ENCODE measurements at places on chromosomes 2 and 18.

DNA sequence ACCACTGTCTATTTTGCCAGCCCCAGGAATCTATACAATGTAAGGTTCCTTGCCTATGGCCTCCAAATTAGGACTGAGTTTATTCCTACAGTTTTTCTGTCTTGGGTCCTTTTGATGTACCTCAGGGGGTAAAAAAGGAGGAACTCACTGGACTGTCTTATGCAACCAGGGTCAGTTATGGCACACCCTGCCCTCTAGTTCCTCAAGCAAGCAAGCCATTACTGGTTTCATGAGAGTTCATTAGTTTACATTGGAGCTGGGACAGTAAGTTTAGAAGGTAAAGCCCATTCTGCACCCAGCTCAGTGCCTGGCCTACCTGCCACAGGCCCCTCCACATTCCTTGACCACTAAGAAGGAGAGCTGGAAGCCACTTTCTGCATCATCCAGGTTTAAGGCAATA, 68.7 kb upstream of the WIPF1 start:
- DNase-seq = no peak

DNA sequence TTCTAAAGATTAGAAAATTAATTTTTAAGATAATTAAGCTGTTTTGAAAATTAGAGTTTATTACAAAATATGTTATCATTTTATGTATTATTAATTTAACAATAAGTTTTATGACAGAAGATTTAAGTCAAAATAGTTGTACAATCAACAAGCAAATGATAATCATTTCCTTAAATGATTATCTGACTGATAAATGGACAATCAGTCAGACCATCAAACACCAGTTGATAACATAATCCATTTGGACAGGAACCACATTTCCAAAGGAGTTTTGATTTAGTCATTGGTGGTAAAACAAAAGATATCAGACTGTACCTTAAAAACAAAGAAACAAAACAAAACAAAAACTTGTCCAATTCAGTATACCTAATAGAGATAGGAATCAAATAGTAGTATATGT, 1.9 kb downstream of the TFPI start:
- no peak for DNase-seq

DNA sequence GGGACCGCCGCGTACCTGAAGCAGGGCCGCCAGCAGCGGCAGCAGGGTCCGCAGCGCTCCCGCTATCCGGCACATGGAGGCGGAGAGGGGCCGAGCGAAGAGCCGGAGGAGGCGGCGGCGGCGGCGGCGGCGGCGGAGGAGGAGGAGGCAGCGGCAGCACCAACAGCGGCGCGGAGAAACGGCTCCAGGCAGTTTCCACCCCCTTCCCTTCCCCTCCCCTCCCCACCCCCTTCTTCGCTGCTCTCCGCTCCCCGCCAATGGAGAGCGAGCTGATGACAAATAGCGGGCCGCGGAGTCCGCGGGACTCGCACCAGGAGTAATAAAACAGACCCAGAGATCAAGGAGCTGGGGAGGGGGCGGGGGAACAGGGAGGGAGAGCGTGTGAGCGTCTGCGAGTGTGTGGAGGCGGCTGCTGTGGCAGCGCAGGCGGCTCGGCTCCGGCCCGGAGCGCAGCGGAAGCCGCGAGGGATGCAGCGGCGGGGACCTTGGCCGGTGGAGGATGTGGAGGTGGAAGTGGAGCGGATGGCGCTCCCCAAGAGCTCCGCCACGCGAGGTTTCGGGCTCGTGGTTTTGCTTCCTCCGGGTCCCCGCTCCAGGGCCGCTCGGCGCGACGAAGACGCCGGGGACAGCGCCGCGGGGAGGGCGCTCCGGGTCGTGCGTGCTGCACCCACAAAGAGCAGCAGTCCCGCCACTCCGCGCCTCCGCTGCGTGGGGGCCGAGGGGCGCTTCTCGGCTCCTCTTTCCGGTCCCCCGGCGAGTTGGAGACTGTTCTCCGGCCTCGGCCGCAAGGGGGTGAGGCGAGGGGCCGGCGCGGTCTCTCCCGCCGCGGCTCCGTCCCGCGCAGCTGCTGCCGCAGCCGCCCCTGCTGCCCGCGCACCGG, at the start of gene CDH2:
TSS of gene CDH2 (minus strand) at position 183 of the 880 bp plus-strand sequence. CDS start at position 75, 108 bp downstream.
- DNase-seq = peak; percentile 6

- no peak for DNase-seq
Measured at GRCh38 chr18:58992301-58993231, 127.9 kb downstream of the ZNF532 start.

DNA sequence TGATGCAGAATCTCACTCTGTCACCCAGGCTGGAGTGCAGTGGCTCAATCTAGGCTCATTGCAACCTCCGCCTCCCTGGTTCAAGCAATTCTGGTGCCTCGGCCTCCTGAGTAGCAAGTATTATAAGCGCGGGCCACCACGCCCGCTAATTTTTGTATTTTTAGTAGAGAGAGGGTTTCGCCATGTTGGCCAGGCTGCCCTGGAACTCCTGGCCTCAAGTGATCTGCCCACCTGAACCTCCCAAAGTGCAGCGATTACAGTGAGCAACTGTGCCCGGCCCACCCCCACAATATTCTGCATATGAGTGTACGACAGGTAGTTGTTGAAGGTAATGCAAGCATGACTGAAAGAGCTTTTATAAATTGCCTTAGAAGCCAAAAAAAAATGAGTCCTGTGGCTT, 1.2 kb downstream of the WDR75 start:
- no peak for DNase-seq

- DNase-seq = no peak
Measured at GRCh38 chr2:122391726-122392125, 636.3 kb downstream of the TSN start.

GRCh38 chr2:182636699-182637098, 79.4 kb upstream of the DNAJC10 start:
- no peak for DNase-seq

GRCh38 chr2:96072746-96073145, 38.0 kb upstream of the GPAT2 start:
- DNase-seq = no peak

DNA sequence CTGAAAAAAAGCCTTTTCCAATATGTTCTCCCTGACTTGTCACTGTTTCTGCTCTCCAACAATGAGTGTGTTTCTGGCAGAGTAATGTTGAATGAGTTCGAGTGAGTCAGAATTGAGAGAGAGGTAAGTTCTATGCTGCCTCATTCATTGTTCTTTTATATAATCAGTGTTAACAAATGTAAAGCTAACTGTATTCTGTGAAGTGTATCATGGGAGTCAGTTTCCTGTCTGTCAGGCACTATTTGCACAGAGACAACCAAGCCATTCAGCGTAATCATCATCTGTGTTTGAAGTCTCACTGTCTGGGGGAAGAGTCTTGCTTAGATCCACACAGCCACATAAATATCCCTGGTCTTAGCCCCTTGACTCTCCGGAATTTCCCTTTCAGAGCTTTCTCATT, 22.0 kb upstream of the UPP2 start:
- DNase-seq = no peak

GRCh38 chr18:28711096-28711495, 534.2 kb upstream of the CDH2 start:
- DNase-seq = no peak

DNA sequence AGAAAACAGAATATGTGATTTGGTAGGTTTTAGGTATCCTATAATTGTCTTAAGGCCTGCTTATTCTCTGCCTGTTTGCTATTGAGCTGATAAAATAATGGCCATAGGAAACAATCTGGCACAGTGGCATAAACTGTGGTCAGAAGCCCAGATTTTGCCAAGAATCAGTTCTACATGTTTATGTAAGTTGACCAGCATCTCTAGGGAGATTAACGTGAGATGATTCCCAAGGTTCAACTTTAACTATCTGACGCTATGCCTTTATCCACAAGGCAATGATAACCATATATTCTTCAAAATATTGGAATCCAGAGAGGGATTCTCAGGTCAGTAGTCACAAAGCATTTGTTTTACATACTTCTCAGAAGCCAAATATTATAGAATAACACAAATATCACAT, 25.6 kb downstream of the AP1S3 start:
- no peak for DNase-seq

- no peak for DNase-seq
Measured at GRCh38 chr18:8468921-8469335, 140.3 kb upstream of the RAB12 start.

DNA sequence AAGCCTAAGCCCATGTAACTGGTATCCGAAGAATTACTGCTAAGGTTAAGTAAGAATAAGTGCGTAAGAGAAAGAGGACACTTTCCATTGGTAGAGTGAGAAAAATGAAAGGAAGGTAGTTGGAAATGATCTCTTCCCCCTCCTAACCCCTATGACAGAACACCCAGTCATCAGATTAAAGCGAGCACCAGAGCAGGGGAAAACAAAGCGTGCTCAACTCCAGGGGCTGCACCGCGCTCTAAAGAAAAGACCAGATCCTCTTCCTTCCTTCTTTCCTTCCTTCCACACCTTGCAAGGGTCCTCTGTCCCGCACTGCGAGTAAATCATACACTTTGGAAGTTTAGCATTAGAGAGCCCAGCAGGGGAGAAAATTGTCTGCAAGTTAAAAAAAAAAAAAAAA, 971 bp upstream of the CDH7 start:
- DNase-seq = no peak

DNA sequence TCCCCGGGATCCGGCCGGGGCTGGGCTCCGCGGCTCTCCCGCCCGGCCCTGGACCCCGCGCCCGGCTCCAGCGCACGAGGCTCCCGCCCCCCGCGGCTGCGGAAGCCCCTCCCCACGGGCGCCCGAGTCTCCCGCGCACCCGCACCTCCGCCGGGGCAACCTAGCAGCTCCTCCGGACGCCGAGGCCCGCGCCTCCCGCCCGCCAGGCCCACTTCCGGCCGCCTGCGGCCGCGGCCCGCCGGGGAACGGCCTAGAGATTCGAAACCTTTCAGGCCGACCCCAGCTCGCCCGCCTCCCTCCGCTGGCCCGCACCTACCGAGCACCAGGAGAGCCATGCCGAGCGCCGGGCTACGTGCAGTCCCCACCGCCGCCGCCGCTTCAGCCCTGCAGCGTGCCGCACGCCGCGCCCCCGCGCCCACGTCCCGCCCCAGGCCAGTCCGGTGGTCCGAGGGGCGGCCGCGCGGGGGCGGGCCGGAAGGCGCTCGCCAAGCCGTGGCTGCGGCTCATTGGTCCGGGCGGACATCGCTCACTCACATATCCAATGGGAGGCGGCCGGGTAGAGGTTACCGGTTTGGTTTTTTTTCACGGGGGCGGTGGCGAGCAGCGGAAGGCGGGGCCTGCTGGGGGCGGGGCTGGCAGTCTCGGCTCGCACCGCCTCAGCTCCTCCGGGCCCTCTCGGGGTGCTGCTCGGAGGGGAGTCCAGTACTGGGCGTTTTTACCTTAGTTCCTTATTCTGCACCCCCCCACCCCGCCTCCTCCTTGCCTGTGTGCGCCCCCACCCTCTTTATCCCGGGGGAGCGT, at the start of gene PDIA6:
TSS of gene PDIA6 (minus strand) at position 424 of the 801 bp plus-strand sequence. CDS start at position 335, 89 bp downstream.
- DNase-seq = peak; percentile 98

DNA sequence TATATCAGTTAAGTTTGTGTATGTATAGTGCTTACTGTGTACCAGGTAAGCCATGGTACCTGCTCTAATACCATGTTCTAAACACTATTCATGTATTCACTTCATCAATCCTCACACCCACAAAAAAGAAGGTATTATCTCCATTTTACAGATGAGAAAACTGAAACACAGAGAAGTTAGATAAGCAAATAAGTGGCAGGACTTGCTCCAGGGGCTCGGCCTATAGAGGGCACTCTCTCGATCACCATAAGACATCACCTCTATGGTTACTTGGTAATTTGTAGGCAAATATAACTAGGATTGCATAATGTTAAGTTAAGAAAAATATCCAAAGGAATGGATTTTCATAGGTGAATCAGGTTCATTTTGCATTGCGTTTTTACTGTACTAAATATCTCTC, 118.1 kb upstream of the FN1 start:
- DNase-seq = no peak

DNA sequence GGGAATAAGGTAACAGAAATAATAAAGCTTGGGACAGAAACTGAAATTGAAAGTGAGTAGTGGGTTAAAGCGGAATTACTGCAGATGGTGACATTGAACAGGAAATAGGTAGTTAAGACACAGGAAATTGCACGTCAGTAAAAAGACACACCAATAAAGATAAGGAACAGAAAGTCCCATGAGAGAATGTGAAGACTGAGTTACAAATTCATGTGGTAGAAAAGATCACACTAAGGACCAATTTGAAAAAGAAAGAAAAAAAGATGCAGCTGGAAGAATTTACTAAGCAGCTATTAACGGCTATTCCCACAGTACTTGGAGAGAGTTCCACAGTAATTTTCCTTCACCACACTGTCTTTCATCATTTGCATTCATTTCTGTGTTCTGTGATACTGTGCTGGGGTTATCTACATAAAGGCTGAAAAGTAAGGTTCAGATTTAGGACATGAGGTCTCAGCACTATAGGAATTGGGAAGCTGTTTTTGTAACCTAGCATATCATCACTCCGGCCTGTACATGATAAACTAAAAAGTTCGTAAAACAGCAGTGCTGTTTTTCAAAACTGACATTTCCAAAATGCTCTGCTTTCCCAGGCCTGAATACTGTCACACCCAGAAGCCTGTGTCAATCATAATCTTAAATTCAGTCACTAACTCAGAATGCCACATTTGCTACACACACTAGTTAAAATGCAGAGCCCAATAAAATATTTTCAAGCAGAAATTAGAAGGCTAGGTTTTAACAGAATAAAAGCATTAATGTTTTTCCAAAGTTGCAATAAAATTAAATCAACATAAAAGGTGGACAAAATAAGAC, 42.9 kb downstream of the SRBD1 start:
- DNase-seq = no peak

DNA sequence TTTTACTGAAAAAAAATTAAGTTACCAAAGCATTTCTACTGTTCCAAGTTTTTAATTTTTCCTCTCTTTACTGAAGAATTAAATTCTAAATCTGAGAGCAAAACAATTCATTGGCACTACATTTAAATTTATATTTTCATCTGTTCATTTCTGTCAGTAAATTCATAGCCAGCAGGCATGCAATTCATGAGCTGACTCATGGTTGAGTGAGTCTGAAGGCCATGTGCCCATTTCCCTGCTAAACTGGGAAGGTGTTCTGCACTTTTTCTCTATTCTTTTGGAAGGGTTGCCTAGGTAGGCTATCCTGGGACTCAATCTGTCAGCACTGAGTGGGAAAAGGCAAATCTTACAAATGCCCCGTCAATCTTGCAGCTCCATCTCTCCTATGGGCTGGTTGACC, 88.7 kb downstream of the KLHL14 start:
- no peak for DNase-seq

GRCh38 chr2:96437512-96437911, 67.6 kb downstream of the NEURL3 start:
- no peak for DNase-seq

- no peak for DNase-seq
Measured at GRCh38 chr18:68484241-68484640, 230.7 kb downstream of the TMX3 start.

DNA sequence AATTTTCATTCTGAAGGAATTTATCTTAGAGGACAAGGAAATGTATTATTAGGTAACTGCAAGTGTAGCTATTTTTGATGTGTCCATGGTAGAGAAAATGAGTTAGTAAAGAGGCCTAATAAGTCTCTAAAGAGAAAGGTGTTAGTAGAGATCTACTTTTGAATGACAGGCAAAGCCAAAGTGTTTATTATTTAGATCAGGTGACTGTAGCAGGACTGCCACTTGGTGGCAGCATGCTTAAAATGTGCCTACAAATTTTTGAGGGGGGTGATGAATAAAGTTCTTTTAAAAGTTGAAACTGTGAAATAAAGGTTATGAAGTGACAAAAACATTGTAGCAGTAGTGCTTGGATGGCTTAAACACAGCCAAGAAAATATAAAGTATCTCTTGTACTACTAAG, 421.5 kb upstream of the MEIS1 start:
- no peak for DNase-seq
